ENCODE measurements at places on chromosomes 6 and 20. TPM values are rescaled to one million over a fixed set of nuclear protein-coding genes. Genes with fewer than 3 reads are reported as not detected.

- DNase-seq, result no peak
Measured at GRCh38 chr6:150647051-150647450, 47.4 kb downstream of the PLEKHG1 start.

DNA sequence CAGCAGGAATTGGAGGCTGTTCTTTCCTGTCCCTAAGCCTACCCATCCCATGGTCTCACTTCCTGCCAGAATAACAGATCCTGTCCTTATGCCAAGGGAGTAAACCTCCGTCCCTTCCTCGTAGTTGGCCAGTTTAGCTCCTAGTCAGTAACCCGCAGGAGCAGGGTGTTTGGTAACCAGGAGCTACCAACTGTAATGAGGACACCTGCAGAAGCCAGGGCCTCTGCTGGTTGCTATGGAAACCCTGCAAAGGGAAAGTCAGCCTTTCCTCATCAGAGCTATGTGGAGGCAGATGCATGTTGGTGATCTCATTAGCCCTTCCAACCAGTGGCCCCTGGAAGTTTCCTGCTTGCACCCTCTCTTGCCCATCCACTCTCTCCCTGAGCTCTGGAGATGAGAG is 368.2 kb upstream of the SULF2 start:
- no peak for DNase-seq

DNA sequence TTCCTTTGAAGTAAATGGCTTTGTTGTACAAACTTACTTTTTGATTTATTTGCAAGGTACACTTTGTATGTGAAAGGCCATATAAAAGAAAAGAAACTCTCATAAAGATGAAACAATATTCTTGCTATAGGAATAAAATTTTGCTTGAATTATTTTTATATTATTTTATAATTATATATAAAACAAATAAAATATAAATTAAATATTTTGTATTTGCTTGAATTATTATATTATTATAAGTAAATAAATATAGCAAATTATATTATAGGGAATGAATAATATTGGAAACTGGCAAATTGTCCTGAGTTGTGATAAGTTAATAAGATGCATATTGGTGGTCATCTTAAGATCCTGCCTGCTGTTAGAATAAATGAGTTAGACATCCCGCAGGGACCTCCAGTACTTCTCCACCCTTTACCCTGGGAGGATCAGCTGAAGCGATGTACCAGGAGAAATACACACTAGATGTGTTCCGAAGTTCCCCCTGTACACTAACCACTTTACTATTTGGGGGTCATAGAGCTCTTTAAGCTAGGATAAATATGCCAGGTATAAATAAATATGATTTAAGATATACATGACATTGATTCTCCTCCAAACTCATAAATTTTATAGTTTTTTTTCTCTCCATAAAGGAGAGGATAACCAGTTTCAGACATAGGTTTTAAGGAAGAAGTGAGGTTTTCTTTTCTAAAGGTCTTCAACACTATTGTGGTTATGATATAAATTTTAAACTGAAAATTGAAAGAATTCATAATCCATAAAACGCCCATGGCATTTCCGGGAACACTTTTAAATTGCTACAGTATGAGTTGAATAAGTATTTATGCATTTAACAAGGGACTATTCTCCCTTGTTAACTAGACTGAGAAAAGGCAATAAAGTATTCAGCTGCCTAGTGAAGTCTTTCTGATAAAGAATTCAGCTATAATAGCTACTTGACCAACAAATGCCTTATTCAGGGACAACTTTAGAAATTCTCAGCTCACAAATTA is 486.3 kb upstream of the MARCKS start:
- DNase-seq, result no peak

DNA sequence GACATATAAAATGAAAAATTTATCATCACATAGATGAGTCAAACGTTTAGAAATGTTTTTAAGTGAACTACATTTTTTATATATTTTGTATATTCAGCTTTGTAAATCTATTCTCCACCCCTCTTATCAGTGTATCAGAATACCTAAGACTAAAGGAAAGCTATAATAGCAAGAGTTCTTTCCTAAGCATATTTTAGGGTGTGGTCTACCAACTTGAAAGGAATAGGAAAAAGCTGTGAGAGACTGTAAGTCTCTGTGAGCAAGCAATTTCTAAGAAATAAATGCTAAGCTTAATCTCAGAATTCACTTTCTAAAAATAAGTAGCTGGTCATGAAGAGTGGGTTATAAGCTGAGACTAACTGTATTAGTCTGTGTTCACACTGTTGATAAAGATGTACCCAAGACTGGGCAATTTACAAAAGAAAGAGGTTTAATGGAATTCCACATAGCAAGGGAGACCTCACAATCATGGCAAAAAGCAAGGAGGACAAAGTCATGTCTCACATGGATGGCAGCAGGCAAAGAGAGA is 175.4 kb upstream of the PREP start:
- no peak for DNase-seq

DNA sequence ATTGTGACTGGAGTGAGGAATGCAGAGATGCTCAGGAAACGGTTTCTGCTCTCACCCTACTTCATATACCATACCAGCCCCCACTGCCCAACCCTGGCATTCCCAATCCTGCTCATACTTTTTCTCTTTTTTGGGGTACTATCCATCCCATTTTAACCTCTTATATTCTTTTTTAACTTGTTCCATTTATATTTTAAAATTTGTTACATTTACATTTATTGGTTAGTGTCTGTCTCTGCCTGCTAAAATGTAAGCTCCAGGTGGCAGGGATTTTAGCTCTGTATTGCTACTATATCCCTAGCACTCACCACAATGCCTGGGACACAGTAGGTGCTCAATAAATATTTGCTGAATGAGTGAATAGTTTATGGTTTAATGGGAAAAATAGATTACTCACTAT is 8.1 kb downstream of the FERMT1 start:
- DNase-seq, result no peak

DNA sequence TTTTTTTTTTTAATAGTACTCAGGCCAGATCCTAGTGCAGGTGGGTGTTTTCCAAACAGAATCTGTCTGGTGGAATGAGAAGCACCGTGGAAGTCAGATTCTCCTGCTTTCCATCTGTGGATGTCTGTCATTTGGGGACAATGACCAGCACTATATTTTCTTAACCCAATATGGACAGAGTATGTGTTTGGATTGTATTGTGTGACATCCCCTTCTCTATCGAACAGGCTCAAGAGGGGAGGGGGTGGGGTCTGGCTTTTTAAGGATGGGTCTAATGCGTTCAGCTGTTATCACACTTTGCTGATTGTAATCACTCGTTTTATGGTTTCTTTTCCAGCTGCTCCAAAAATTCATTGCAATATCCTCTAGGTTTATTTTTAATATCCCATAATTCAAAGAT is 197.5 kb upstream of the CEP162 start:
- DNase-seq, result no peak

- no peak for DNase-seq
Measured at GRCh38 chr6:36491378-36491965, 48.7 kb downstream of the KCTD20 start.

DNA sequence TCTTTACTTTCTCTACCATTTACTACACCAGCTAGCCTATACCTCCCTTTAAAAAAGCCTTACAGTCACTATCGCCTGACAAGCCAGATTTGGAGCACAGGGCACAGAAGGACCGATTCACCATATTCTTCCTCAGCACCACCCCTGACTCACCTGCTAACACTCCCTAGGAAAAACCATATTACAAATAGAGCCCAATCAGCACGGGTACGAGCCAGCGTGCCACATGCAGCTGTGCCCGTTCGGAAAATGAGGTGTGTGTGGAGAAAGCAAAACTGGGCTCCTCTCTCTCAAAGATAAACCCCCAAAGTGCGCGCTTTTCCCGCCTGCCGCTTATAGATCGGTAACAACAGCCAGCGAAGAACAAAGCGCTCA is 1.2 kb downstream of the SYNCRIP start:
- DNase-seq, result no peak

DNA sequence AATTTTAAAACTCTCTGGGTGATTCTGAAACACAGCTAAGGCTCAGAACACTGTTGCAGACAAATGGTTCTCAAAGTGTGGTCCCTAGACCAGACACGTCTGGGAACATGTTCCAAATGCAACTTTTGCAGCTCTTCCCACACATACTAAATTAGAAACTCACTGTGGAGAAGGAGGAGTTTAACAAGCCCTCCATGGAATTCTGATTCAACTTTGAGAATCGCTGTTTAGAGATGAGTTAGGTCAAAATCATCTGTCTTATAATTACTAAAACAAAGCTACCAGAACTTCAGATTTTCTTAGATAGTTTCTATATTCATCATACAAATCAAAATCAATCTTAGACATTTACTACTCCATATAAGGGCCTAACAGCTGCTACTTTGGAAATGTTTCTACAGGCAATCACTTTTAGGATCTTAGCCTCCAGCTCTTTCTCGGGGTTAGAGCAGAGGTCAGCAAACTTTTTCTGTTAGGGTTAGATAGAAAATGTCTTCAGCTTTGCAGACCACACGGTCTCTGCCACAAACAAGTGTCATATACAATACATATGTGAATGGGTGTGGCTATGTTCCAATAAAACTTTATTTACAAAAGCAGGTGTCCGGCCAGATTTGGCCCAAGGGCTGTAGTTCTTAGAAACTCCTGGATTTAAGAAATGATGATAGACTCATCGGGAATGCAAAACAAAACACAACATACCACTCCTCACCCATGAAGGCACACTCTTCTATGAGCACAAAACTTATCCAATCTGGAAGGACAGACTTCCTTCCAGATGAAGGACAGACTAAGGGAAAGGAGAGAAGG is 50.0 kb upstream of the ARHGAP18 start:
- no peak for DNase-seq

GRCh38 chr6:163504984-163505640 is 90.6 kb downstream of the QKI start:
- DNase-seq, result no peak

- no peak for DNase-seq
Measured at GRCh38 chr6:139920027-139920775, 545.8 kb upstream of the CITED2 start.

DNA sequence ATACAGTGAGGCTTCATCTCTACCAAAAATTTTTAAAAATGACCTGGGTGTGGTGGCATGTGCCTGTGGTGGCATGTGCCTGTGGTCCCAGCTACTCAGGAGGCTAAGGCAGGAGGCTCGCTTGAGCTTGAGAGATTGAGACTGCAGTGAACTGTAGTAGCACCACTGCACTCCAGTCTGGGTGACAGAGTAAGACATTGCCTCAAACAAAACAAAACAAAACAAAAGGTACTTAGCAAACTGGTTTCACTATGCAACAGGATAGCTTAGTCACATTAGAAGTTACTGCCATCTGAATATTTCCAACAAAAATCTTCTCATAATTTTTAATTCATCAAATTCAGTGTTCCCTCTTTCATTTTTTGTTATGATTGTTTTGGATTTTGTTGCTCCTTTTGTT is 137.9 kb downstream of the QRSL1 start:
- no peak for DNase-seq

GRCh38 chr6:16659466-16660156 is 101.6 kb downstream of the ATXN1 start:
- DNase-seq, result no peak

DNA sequence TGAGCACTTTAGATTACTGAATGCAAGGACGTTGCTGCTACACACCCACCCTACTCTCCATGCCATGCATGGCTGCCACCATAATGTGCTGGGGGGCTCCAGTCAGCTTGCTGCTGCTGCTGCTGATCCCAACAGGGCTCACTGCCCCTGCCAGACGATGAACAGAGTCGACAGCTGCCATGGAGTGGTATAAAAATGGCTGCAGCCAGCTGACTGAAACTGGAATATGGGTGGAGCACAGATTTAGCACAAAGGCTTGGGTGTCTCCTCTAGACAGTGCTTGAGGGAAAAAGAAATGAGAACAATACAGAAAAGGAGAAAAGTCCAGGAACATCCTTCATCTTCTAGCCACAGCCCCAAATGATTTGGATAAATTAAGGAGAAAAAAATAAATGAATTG is 150.7 kb downstream of the PDSS2 start:
- no peak for DNase-seq

GRCh38 chr6:40377173-40377806 is 209.9 kb downstream of the LRFN2 start:
- no peak for DNase-seq

GRCh38 chr20:10557685-10558084 is 116.1 kb downstream of the JAG1 start:
- DNase-seq, result no peak

The SYCP2L gene
- total RNA-seq, result 0.73 TPM

The SLC35D3 gene
- not detected for total RNA-seq

The DSP gene
- total RNA-seq, result 198 TPM

The SRMS gene
- total RNA-seq, result not detected

The FAM209B gene
- not detected for total RNA-seq

The ANKRD6 gene
- 9.1 TPM for total RNA-seq

The SYNDIG1 gene
- total RNA-seq, result 28.4 TPM
